ENCODE measurements at places on chromosomes 16 and 17. TPM values are rescaled to one million over a fixed set of nuclear protein-coding genes. Genes with fewer than 3 reads are reported as not detected.

The ATP2A1 gene
- polyA plus RNA-seq: not detected

The PHOSPHO1 gene
- polyA plus RNA-seq: 1.0 TPM

The RBL2 gene
- 77.4 TPM for polyA plus RNA-seq

The SLC4A1 gene
- not detected for polyA plus RNA-seq

The CNTNAP4 gene
- polyA plus RNA-seq: not detected

The ZFHX3 gene
- 1.6 TPM for polyA plus RNA-seq

The NTHL1 gene
- 35.2 TPM for polyA plus RNA-seq
